ENCODE measurements at places on chromosomes 16 and 17. TPM values are rescaled to one million over a fixed set of nuclear protein-coding genes. Genes with fewer than 3 reads are reported as not detected.

SAMD14 gene
- total RNA-seq, result 1.7 TPM

SLC52A1 gene
- not detected for total RNA-seq

DNA sequence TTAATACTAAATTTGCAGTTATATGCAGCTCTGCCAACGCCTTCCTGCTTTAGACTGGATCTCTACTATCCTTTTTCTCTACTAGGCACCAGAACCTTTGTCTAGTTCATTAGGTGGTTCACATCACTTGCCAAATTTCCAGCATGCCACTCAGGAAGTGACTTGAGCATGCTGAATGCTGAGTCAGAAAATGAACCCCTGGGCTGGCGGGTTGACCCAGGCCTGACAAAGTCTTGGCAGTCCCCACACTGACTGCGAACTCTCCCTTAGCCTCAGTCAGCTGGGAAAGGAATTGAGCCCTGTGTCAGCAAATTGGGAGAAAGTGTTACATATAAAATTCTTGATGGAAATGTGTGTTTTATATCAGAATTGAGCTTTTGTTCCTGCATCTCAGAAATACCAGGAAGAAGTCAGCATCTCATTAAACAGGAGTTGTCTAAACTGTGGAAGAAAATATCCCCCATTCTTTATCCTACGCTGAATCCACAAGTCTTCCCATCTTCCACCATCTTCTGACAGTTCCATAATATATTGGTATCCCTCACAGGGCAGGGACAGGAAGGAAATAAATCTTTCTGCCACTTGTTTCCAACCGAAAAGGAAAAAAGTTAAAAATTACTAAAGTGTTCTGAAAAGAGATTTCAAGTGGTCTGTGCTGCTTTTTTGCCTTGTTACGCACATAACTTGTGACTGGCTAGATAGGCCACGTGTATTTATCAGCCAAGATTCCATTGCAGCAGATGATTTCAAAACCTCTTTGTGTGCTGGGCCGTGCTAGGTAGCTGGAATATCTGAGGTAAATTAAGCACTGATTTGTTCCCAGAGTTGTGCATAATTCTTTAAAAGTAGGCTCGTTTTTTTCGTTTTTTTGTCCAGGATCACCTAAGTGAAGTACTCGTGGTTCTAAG, 16.7 kb upstream of the SLC12A3 start:
- DNase-seq, result no peak

DNA sequence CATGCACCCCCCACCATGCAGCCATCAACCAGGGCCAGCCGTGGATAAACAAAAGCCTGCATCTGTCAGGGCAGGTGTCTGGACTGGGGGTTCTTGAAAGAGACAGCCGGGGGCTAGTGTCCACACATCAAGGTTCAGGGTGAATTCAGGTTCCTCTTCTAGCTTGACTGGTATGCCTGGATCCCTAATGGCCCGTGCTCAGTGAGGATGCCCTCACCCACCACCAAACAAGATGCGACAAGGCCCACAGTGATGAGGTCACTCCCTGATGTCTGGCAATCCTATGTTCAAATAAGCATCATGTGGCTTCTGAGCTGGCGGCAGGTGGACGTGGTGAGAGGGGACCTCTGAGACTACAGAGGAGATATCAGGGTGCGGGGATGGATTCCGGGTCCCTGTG, 64.6 kb downstream of the GOSR1 start:
- no peak for DNase-seq

DNA sequence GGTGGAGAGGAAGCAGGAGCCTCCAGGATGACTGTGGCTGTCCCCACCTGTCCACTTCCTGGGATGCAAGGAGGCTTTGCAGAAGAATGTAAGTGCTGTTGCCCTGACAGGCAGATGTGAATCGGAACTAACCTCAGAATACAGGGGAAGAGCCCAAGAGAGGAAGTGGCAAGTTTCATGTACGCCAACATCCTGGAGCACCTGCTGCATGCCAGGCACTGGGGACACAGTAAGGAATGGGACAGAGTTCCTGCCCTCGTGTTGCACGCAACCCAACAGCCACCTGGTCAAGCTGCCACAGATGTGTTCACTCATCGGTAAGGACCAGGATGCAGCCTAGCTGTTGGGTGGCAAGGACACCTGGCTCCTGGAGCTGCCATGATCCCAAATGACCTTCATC, 98.6 kb upstream of the RPL38 start:
- DNase-seq, result no peak

Data from Right ventricle myocardium inferior (tissue), 1 donor.